Activated naive CD8-positive, alpha-beta T cell treated with anti-CD3 and anti-CD28 coated beads for 36 hours (primary cell): ENCODE measurements at places on chromosomes 12 and 14.

DNA sequence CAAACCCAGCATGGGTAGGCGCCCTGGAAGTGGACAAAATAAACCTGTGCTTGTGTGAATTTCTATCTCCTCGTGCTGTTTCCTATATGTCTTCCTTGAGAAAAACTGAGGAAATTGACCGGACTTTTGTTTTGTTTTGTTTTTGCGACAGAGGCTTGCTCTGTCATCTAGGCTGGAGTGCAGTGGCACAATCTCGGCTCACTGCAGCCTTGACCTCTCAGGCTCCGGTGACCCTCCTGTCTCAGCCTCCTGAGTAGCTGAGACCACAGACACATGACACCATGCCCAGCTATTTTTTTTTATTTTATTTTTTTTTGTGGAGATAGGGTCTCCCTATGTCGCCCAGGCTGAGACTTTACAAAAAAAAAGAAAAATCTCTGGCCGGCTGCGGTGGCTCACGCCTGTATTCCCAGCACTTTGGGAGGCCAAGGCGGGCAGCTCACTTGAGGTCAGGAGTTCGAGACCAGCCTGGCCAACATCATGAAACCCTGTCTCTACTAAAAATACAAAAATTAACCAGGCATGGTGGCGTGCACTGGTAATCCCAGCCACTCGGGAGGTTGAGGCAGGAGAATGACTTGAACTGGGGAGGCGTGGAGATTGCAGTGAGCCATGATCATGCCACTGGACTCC lies 22.5 kb upstream of the MIA2 start:
- DNase-seq, result no peak

DNA sequence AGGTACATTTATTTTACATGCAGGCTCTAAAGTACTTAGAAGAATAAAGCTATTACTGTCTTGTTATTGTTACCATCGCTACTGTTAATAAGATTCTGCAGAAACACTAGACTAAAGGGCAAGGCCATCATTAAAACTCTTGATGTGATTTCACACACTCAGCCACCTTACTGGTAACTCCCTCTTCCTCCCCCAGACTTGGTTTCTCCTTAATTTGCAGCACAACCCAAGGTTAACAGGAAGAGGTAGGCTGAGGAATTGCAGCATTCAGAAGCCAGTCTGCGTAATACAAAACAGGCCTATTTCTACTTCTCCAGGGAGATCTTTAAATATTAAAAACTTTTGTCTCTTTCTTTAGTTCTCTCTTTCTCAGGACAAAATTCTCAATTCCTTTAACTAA lies 210.3 kb downstream of the BTG1 start:
- DNase-seq, result no peak

- DNase-seq, result no peak
Measured at GRCh38 chr12:65501093-65501621, 222.7 kb downstream of the MSRB3 start.

DNA sequence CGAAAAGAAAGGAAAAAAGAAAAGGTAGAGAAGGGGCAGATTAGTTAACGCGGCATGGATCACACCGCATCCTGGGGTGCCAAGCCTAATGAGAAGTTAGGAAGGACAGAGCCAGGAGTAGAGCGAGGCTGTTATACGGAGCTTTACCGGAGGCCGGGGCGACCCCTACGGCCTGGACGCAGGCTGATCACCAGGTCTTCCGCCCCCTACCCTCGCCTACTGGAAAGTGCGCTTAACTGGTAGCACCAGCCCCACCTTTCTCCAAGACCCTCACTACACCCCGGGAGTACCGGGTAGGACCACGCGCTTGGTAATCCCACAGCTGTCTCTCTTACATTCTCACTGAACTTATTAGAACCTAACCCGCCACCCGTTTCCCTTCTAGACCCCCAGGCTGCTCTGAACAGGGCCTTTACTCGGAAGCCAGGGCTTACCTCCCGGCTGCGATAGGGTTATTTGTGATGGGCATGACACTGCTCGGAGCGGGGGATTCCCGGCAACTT lies 33.8 kb downstream of the WBP11 start:
- DNase-seq, result no peak

- no peak for DNase-seq
Measured at GRCh38 chr12:19129122-19129485, 429 bp upstream of the PLEKHA5 start.

- DNase-seq, result no peak
Measured at GRCh38 chr12:104329707-104330532, 26.4 kb downstream of the EID3 start.

- no peak for DNase-seq
Measured at GRCh38 chr14:102819747-102820330, 42.6 kb downstream of the TRAF3 start.

DNA sequence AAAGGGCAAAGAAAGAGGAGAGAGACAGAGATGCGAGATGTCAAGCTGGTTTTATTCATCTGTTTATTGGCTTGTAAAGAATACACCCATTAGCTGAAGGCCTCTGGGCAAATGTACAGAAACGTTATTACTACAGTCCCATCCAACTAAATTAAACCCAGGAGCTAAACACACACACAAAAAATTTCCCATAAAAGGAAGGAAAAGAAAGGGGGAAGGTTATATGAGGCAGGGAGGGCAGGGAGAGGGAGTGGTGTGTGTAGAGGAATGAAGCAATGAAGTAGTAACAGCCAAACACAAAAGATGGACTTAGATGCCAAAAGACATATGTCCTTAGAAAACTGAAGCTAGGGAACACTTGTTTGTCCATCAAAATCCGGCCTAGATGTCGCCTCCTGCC lies 3.1 kb upstream of the MFAP5 start:
- DNase-seq, result no peak

GRCh38 chr12:99059824-99060511 lies 414.9 kb downstream of the APAF1 start:
- DNase-seq, result no peak

GRCh38 chr12:55736780-55737580 lies 5.9 kb upstream of the GDF11 start:
- DNase-seq, result peak; percentile 64

GRCh38 chr14:99562856-99563748 lies 40.9 kb downstream of the CCDC85C start:
- DNase-seq, result no peak

DNA sequence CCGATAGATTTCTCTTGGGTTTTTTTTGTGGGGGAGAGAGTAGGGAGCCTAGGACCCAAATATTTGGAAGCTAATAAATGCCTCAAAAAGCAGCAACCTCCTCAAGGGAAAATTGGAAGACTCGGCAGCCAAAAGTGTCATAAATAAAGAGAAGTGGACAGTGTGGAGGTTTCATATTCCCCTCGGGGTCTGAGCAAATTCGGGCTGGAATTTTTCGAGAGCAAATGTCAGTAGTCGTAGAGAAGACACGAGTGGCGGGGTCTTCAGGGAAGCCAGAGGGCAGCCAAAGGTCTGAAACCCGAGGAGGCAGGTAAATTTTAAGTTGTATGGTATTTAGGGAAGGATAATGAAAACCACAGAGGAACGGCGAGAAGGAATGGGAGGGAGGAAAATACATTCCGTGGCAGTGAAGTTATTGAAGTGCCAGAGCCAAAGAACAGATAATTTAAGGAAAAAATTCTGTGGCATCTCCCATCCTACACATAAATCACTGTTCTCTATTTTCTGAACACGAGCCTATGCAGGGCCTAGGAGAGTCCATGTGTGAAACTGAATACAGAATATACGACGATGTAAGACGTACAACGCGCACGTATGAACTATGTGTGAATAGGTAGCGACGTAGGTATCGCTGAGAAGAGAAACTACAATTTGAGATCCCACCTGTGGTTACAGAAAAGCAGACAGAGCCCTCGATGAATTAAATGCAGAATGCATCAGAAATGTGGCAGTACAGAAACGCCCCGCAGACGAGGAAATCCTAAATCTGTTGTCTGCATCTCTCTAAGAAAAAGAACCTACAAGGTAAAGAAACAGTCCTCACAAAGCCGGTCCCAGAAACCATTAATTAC lies 12.9 kb downstream of the BCL11B start:
- DNase-seq, result peak; percentile 33

- DNase-seq, result no peak
Measured at GRCh38 chr14:68934066-68934465, 45.0 kb downstream of the ACTN1 start.

DNA sequence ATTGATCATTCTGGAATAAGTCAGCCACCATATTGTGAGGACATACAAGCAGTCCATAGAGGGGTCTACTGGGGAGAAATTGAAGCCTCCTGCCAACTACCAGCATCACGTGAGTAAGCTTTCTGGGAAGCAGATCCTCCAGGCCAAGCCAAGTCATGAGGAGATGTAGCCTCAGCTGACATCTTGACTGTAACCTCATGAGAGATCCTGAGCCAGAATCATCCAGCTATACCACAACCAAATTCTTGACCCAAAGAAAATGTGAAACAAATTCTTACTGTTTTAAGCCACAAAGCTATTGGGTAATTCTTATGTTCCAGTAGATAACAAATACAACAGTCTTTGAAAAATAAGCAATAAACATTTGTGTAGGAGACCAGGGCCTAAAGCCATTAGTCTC lies 479.4 kb upstream of the DCN start:
- DNase-seq, result no peak

GRCh38 chr14:27881646-27882045 lies 884.9 kb upstream of the FOXG1 start:
- DNase-seq, result no peak

GRCh38 chr14:30402846-30403245 lies 156.1 kb upstream of the G2E3 start:
- no peak for DNase-seq

DNA sequence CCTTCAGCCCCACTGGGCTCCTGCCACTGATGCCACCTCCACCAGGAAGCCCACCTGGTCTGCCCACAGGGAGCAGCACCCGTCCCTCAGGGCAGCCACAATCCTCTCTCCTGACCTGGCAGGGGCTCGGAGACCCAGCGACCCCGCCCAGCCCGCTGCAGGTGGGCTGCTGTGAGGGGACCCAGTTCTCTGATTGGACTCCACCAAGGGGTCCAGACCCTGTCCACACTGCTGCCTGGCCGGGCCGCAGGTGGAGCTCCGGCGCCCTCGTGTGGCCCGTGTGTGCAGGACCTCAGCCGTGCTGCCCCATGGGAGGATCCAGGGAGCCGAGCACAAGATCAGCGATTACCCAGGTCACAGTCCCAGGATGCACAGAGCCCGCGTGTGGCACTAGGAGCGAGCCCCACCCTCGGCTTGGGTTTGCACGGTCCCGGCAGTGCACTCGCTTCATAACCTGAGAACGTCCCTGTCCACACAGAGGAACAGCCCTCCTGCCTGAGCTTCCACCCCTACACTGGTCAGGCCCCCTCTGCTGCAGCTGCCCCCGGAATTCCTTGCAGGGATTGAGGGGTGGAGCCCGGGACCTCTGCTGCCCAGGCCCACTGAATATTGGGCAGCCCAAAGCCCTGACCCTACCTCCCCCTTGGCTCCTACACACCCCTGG lies 35.4 kb upstream of the TMEM179 start:
- DNase-seq, result peak; percentile 55

DNA sequence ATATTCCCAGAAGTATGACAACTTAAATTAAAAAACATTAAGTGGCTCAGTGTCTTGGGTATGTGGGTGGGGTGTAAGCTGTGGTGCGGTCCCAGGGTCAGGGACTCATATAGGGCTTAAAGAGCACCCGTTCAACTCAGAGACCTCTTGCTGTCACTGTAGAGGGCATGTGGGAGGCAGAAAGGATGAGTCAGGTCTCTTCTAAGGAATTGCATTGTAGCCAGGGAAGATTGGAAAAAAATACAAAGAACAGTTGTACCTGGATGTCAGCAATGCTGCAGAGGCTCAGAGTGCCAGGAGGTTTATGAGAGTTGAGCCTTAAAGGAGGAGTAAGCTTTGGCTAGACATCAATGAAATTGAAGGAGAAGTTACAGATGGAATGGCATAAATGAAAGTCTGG lies 104.1 kb downstream of the MYRFL start:
- no peak for DNase-seq

DNA sequence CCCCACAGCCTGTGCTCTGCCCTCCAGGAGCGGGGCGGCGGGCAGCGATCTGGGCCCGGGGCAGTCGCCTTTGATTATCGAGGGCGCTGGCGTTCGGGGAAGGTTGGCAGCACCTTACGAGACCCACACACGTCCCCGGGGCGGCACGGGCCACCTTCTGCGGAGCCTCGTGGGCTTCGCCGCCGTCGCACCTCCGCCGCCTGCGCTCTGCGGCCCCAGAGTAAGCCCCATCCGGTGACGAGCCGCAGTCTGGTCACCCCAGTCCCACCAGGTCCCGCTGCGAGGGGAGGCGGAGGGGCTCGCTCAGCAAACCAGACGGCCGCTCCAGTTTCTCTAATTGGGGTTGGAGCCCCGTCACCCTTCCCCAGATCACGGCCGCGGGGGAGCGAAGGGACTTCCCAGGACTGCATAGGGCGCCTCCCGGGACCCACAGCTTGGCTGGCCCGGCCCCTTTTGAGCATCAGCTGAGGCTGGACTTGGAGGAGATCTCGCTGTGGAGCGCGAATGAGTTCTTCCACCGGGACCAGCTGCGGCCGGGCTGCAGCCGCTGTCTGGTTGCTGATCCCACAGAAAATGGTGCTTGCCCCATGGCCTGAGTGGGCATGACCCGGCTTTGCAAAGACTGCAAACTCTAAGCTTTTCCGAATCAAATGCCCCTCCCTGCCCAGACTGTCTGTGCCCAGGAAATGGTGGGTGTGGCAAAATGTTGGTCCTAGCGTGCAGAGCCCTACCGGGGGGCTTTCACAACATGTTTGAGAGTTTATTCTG lies 560 bp downstream of the LGALS3 start:
- DNase-seq, result peak; percentile 46

DNA sequence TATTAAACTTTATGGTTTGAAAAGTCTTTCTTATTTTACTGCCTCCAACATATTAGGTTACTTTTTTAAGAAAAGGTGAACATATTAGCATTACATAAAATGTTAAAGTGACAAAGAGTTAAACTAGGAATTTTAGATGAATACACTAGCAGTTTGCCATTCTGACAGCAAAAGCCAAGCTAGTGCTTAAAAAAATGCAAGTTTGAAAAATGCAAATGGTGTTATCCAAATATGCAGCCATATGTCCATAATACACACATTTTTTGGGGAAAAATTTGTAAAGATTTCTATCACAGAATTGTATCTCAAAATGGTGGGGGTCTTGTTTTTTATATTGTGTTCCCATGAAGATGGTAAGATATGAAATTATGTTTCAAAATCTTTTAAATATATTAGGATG lies 466.1 kb downstream of the FOXG1 start:
- no peak for DNase-seq

GRCh38 chr14:102809870-102810269 lies 32.6 kb downstream of the TRAF3 start:
- no peak for DNase-seq

DNA sequence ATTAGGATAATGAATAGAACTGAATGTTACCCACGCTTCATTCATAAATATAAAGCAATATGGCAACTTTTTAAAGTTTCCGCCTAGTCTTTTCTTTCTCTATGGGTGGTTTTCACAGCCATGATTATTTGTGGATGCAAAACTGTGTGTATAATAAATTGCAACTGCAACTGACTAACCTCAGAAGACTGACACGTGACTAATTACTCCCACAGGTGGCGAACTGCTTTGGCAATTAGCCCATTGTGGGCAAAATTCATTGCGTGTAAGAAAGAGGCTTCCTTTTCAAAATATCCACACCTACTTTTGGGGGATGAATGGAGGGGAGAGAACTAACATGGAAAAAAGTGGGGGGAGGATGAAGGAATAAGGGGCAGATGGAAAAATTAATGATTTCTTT lies 79.0 kb downstream of the SLC25A21 start:
- DNase-seq, result no peak

- DNase-seq, result no peak
Measured at GRCh38 chr14:54778618-54779345, 123.8 kb downstream of the GCH1 start.
